ENCODE measurements at places on chromosomes 6 and 20. TPM values are rescaled to one million over a fixed set of nuclear protein-coding genes. Genes with fewer than 3 reads are reported as not detected.

ERVFRD-1 gene
- total RNA-seq, result not detected

DNA sequence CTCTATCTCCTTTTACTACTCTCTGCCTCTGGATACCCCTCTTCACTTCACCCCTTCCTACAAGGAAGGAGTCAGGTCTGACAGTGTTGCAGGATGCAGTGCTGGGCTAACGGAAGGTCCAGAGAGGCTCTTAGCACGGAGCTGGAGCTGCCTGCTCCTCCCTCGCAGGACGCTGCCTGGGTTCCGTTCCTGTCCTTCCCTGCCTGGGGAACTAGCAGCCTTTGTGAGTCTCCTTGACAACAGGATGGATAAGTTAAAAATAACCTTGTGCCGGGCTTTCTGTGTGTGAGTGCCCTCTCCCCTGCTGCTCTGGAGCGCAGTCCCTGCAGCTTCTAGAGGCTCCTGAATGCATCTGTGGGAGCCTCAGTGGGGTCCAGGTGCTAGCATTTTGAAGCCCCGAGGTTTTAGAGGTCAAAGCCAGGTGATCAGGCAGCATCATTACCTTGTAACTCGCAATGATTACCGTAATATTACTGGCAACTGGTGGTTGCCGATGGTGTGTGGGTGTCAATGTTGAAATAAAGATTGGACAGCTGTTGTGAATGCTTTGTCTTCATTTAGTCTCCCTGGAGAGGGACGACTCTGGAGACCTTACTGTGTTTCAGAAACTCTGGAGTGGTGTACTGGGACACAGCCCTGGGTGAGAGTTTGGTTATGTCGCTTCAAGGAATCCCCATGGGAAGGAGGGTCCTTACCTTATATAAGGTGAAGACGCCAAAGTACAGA, 44.4 kb downstream of the CDS2 start:
- H3K4me3 ChIP-seq, result no peak overlapping the region
- no peak overlapping the region for H3K27ac ChIP-seq
- H3K27me3 ChIP-seq, result no peaks in the 10 kb centered on the region
- peaks cover 10% of the 10 kb centered on the region for H3K36me3 ChIP-seq
- peaks cover 18% of the 10 kb centered on the region for H3K4me1 ChIP-seq
- DNase-seq, result no peak

RNF39 gene
- total RNA-seq, result 7.5 TPM

- no peak for DNase-seq
- H3K36me3 ChIP-seq, result peaks cover 23% of the 10 kb centered on the region
- H3K4me3 ChIP-seq, result no peak overlapping the region
These were observed 13.9 kb downstream of the CEP43 start for GRCh38 chr6:167013067-167013466.

- no peak for DNase-seq
- H3K27me3 ChIP-seq, result no peaks in the 10 kb centered on the region
- no peaks in the 10 kb centered on the region for H3K36me3 ChIP-seq
- H3K4me1 ChIP-seq, result no peaks in the 10 kb centered on the region
These were observed 88.5 kb upstream of the SIM1 start for GRCh38 chr6:100553243-100553642.

All from PC-9 (cell line).